NCI-H1694 treated with DMSO at 0.1 percent for 48 hours (cell line): ENCODE measurements at places on chromosomes 2 and 18.

GRCh38 chr2:58870704-58871103 lies 629.6 kb upstream of the FANCL start:
- no peak for DNase-seq

DNA sequence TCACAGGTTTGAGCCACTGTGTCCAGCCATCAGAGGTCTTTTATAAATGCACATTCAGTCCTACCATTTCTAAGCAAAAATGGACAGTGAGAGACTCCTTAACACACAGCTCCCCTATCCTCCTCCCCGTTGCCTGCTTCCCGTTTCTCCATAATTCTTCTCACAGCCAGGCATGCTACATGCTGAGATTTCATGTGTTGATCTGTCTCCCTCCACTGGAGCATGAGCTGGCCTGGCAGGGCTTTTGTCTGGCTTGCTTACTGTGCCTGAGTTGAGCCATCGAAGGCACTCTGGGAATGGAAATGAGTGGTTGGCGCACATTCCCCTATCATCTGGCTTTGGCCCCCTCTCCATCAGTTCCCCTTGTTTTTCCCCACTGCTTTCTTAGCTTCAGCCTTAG lies 413.5 kb downstream of the PTPRM start:
- DNase-seq, result no peak

DNA sequence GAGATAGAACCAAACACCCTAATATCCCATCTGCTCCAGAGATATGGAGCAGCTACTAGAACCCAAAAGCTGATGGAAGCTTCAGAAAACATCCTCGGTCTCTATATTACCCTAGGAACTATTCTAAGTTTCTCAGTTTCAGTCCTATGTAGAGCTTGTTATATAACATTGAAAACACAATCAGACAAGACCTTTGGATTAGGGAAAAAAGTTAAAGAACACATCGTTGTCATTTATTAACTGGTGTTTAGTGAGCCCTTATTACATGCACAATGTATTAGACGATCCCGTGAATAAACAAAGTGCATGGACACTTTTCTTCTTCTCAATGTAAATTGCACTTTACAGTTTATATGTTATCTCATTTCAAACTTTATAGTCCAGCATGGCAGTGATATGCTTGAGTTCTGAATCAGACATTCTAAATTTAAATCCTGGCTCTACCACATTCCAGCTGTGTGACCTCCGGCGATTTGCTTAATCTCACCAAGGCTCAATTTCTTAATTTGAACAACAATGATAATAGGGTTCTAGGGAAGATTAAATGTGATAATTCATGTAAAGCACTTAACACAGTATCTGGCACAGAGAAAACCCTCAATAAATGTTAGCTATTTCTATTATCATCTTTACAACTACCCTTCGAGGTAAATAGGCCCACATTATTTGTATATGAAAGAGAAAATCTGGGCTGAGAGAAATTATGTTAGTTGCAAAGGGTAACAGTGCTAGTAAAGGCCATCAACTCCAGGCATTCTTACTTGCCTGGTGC lies 83.6 kb upstream of the PIK3C3 start:
- DNase-seq, result no peak

DNA sequence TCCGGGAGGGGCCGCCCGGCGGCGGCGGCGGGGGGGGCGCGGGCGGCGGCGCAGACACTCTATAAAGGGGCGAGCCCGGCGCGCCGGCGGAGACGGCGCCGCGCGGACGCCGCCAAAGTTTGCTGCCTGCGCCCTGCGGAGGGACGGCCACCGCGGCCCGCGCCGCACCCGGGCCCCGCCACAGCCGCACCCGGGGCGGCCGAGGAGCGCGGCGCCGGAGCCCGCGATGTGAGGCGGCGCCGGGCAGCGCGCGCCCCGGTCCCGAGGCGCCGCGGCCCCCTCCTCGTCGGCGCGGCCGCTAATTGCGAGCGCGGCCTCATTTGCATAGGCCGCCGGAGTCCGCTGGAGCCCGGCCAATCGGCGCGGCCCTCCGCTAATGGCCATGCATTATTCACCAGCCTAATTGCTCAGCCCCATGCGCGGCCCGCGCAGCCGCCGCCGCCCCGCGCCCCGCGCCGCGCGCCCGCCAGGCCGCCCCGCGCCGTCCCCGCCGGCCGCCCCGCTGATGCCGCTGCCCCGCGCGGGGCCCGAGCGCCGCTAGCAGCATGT lies at the start of gene SALL3:
TSS of gene SALL3 (plus strand) at position 89 of the 549 bp plus-strand sequence. CDS start at position 546, 457 bp downstream.
- no peak for DNase-seq

- DNase-seq, result no peak
These were observed 315.3 kb upstream of the GULP1 start for GRCh38 chr2:187976259-187976985.
